CD4-positive, alpha-beta T cell treated with Interleukin-12 subunit alpha and Interleukin-12 subunit beta, for 1 hour (primary cell): ENCODE measurements at places on chromosomes 16 and 17.

DNA sequence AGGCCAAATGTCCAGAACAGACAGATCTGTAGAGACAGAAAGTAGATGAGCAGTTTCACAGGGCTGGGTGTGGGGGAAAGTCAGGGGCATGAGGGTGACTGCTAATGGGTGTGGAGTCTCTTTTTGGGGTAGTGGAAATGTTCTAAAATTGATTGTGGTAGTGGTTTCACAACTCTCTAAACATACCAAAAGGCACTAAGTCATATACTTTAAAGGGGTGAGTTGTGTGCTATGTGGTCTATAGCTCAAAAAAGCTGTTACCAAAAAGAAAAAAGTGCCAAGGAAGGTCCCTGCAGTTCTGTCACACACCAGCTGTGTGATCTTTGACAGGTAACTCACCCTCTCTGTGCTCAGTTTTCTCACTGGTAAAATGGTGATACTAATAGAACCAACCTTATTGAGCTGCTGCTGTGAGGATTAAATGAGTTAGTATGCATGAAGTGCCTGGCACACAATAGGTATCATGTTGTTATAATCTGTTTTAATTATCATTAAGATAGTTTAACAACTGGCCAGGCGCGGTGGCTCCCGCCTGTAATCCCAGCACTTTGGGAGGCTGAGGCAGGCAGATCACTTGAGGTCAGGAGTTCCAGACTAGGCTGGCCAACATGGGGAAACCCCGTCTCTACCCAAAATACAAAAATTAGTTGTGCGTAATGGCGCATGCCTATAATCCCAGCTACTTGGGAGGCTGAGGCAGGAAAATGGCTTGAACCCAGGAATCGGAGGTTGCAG lies 10.3 kb downstream of the ITGAX start:
- DNase-seq, result peak; percentile 48

- peak; percentile 54 for DNase-seq
Observed at GRCh38 chr17:59963738-59964481, 630 bp downstream of the RNFT1 start.

DNA sequence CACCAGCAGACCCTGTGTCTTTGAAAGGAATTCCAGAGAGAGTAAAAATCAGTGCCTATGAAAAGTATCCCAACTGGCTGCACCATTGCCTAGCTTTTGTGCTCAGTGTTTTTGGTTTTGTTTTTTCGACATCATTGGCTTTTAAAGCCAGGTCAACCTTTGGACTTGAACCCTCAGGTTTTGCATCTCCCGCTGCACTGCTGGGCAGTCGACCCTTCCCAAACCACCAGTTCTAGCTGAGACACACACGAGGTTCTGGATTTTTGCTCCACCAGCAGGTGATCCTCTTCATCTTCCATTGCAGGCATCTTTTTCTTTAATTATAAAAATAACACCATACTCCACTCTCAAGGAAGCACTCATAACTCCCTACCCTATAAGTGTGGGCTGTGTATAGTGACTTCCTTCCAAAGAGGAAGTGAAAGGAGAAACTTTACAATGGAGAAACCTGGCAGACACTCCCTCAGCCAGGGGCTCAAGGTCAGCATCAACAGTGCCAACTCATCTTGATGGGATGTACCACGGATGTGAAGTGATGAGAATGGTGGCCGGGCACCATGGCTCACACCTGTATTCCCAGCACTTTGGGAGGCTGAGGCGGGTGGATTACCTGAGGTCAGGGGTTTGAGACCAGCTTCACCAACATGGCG lies 57.8 kb downstream of the BMERB1 start:
- DNase-seq, result no peak

- DNase-seq, result no peak
Observed at GRCh38 chr17:17320188-17320910, 17.2 kb downstream of the NT5M start.

- DNase-seq, result peak; percentile 69
Observed at GRCh38 chr17:80034791-80035686, 633 bp downstream of the TBC1D16 start.

DNA sequence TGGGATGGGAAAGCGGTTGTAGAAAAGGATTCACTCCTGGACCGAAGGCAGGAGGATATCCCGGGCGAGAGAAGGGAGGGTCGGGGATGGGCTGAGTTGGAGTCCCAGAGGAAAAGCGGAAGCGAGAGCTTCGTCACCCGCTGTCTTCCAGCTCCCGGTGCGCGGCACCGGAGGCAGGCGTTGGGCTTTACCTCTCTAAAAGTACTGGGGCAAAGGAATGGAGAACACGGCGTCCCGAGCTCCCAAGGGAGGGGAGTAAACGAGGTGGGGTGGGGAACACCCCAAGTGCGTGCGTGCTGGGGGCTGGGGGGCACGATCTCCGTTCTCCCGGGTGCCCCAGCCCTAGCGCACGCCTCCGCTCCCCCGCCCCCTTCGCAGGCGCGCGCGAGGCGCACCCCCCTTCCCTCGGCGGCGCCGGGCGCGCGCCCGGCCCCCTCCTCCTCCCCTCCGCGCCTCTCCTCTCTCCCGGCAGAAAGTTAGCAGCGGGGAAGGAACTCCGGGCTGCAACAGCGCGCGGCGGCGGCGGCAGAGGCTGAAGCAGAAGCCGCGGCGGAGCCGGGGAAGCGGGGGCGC lies at the start of gene HS3ST4:
TSS of gene HS3ST4 (plus strand) at position 441 of the 573 bp plus-strand sequence.
- no peak for DNase-seq

DNA sequence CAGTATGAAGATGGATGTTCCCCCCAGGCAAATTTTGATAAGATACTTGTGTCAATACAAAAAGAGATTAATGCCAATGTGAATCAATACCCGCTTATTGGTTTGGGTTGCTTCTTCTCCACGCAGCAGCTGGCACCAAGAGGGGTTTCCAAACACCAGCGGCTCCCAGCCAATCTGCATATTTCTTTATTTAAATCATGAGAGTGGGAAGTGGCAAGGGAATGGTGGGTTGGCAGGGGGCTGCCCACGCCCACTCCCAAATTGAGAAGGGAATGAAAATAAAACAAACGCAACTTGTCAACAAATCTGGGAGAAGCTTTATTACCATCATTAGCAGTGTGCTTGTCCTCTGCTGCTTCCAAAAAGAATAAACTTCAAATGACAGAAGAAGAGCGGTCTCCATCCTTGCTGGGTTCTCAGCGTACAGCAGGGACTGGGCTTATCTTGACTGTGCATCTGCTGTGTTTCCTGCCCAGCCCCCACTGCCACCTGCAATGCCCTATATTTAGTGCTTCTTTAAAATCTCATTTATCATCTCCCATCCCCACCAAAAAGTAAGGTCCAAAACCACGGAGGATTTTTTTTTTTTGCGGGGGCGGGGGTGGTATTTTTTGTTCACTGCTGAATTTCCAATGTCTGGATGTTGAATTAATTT lies 34.9 kb upstream of the C16orf78 start:
- no peak for DNase-seq

DNA sequence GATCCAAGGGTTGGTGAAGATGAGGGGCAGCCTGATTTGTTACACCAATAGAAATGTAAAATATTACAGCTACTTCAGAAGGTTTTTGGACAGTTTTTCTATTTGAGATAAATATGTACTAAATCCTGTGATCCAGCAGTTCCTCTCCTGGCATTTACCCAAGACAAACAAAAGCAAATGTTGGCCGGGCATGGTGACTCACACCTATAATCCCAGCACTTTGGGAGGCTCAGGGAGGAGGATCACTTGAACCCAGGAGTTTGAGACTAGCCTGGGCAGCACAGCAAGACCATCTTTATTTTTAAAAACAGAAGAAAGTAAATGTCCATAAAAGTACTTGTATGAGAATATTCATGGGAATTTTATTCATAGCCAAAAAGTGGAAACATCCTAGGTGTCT lies 64.8 kb upstream of the MRC2 start:
- no peak for DNase-seq

- no peak for DNase-seq
Observed at GRCh38 chr17:57410169-57410568, 153.8 kb downstream of the MSI2 start.

DNA sequence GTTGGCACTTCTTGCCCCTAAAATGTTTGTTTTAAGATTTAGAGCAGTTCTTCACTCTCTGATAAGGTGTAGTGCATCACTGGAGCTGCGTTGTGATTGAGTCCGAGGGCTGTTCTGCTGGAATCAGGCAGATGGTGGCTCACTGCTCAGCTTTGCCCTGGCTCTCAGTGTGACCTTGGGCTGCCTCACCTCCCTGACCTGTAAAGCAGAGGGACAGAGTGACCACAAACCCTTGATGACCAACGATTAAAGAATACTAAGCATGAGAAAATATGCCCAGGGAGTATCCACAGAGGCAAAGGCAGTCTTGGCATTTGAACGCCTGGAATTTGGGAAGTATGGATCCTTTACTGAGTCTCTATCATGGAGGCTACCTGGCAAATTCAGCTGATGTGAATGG lies 18.1 kb downstream of the CMIP start:
- DNase-seq, result no peak

GRCh38 chr17:2250140-2251095 lies 53.2 kb downstream of the SMG6 start:
- DNase-seq, result peak; percentile 43

DNA sequence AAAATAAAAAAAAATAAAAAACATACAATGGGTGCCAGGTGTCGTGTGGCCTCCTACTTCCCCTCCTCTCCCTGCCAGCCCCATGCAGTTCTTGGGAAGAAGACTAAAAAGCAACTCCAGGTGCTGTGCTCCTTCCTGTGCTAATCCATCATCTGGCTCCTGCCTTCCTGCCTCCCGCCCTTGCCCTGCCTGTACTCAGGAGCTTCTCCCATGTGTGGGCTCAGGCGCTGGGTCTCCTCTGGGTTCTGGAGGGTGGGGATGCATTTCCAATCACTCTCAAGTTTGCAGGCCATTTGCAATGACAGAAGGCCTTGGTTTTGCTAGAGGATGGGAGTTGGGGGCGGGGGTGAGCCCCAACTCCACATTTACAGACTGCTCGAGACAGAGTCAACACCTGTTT lies 122.9 kb downstream of the SDK2 start:
- no peak for DNase-seq

GRCh38 chr17:15944759-15945526 lies at the start of gene ADORA2B:
Gene ADORA2B (plus strand): TSS chr17:15945130. CDS start chr17:15945249, 119 bp downstream.
- DNase-seq, result peak; percentile 28

DNA sequence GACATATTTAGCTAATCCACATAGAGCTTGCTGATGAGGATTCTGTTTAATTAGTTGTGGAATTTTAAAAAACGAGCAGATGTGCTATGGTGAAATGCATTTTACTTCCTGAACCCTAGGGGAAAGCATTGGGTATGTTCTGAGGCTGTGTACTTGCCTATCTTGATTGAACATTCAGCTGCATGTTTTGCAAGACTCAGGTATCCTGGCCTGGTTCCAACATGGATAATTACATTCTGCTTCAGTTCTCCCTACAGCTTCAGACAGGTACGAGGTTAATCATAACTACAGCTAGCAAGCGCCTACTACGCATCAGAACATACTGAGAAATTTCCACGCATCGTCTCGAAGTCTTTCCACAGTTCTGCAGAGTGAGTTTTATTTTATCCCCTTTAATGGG lies 77.0 kb downstream of the HS3ST2 start:
- no peak for DNase-seq

DNA sequence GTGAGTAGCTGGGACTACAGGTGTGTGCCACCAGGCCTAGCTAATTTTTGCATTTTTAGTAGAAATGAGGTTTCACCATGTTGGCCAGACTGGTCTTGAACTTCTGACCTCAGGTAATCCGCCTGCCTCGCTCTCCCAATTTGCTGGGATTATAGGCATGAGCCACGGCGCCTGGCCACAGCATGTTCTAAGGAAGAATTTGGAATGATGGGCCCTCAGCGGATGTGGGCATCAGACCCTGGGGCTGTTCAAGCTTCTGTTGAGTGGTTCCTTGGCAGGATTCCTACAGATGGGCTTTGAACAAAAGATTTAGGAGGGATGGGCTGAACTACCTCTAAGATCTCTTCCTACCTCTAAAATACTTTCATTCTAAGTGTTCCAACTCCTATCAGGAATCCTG lies 4.1 kb downstream of the PRPSAP2 start:
- no peak for DNase-seq

GRCh38 chr16:85316321-85316919 lies 204.1 kb upstream of the CIBAR2 start:
- peak; percentile 27 for DNase-seq

- DNase-seq, result no peak
Observed at GRCh38 chr17:74243013-74243755, 29.8 kb downstream of the TTYH2 start.
